ENCODE measurements at places on chromosomes 13 and 19.

- peak; percentile 29 for DNase-seq
Observed at GRCh38 chr19:7831452-7831851, 1.4 kb downstream of the EVI5L start.

- DNase-seq = no peak
Observed at GRCh38 chr19:34403784-34404108, 453 bp upstream of the PDCD2L start.

DNA sequence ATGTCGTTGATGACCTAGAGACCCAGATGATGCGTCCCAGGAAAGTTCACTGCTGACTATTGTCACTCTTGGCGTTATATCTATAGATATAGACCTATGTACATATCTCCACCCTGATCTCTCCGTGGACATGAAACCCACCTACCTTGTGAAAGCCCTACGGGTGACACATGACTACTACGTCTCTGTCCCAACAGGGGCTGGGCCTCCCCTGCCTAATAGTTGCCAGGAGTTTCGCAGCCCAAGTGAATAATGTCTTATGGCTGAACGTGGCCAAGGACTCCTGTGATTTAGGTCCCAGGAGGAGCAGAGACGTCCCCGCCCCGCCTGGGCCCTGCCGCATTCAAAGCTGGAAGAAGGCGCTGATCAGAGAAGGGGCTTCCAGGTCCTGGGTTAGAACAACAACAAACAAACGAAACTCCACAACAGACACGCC is 4.9 kb upstream of the POU4F1 start:
- no peak for DNase-seq

- peak; percentile 27 for DNase-seq
Observed at GRCh38 chr13:102707467-102707866, 12.6 kb upstream of the METTL21C start.

DNA sequence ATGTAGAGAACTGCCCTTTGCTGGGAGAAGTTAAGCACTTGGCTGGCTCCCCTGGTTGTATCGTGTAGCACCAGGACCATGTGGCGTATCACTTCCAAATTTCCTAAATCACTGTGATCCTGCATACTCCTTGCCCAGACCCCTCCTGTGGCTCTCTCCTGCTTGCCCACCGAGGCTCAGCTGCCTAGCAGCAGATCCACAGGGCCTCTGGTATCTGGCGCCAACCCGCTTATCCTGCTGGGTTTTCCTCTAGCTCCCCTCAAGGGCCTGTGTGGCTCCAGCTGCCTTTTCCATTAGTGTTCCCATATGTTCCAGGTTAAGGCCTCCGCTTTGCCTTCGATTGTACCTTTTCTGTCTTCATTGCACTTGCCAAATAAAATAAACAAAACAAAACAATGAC is 16.5 kb downstream of the LRCH1 start:
- DNase-seq = no peak

- no peak for DNase-seq
Observed at GRCh38 chr13:98535501-98536354, 41.2 kb downstream of the STK24 start.

GRCh38 chr13:76958841-76959432 is 10.6 kb downstream of the ACOD1 start:
- DNase-seq = no peak
